ENCODE measurements at places on chromosomes 4 and X.

- H3K27me3 ChIP-seq: peaks cover 10% of the 10 kb centered on the region
- no peak overlapping the region for H3K27ac ChIP-seq
- H3K4me1 ChIP-seq: peaks cover 2% of the 10 kb centered on the region
- DNase-seq: no peak
- H3K4me3 ChIP-seq: no peak overlapping the region
- no peaks in the 10 kb centered on the region for H3K36me3 ChIP-seq
Measured at GRCh38 chr4:38538517-38538916, 125.5 kb upstream of the KLF3 start.

DNA sequence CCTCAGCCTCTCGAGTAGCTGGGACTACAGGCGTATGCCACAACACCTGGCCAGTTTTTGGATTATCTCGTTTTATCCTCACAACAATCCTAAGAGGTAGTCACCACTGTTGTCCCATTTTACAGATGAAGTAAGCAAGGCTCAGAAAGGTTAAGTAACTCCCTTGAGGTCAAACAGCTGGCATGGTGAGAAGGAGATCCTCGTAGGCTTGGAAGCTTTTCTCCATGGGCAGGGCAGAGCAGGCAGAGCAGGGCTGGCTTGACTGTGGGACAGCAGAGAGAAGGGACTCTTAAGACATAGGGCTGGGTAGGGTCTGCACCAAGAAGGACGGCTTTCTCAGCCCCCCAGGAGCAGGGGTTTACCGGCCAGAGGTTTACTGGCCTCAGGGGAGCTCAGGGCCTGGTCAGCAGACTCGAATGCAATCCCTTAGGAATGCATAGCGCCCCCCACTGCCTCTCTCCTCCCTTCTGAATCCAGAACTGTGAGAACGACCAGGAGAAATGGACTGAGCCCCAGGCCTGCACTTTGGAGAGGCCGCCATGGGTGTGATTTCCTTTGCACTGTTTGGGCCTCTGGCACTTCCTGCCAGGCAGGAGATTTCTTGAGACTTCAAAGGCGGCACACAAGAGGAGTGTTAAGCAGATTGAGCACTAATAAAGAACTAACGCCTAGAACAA is 14.0 kb upstream of the CDKN2AIP start:
- peaks cover 2% of the 10 kb centered on the region for H3K4me1 ChIP-seq
- no peak overlapping the region for H3K27ac ChIP-seq
- no peaks in the 10 kb centered on the region for H3K36me3 ChIP-seq
- no peak overlapping the region for H3K4me3 ChIP-seq
- H3K27me3 ChIP-seq: peaks cover 13% of the 10 kb centered on the region

DNA sequence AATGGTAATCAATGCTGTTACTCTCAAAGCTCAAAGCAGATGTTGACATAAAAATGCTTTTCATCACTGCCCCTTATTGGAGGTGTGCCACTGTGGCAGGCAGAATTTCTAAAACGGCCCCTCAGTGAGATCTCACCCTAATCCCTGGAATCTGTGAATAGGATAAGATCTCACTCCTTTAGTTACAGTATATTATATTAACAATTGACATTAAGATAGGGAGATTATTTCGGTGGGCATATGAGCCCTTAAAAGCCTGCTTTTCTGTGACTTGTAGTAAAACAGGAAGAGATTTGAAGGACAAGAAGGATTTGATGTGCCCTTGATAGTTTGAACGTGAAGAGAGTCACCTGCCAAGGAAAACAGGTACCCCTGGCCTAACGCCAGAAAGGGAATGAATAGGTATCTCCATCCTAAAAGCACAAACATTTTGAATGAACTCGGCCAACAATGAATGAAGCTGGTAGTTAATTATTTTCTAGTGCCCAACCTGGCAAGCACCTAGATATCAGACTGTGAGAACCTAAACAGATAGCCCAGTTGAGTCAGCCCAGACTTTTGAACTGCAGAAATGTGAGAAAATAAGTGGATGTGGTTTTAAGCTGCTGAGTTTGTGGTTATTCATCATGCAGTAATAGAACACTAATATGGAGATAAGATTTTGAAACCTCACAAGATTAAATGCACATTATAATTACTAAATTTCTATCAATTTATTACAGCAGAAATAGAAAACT is 881.6 kb downstream of the PCDH18 start:
- DNase-seq: no peak
- H3K27me3 ChIP-seq: no peaks in the 10 kb centered on the region
- H3K27ac ChIP-seq: no peak overlapping the region
- no peak overlapping the region for H3K4me3 ChIP-seq
- no peaks in the 10 kb centered on the region for H3K36me3 ChIP-seq
- no peaks in the 10 kb centered on the region for H3K4me1 ChIP-seq

GRCh38 chrX:131985526-131986049 is 37.5 kb upstream of the STK26 start:
- no peaks in the 10 kb centered on the region for H3K27me3 ChIP-seq
- DNase-seq: no peak
- H3K4me3 ChIP-seq: peak overlapping the region; percentile 42
- peak overlapping the region; percentile 97 for H3K27ac ChIP-seq
- peaks cover 23% of the 10 kb centered on the region for H3K4me1 ChIP-seq
- H3K36me3 ChIP-seq: peaks cover 2% of the 10 kb centered on the region

DNA sequence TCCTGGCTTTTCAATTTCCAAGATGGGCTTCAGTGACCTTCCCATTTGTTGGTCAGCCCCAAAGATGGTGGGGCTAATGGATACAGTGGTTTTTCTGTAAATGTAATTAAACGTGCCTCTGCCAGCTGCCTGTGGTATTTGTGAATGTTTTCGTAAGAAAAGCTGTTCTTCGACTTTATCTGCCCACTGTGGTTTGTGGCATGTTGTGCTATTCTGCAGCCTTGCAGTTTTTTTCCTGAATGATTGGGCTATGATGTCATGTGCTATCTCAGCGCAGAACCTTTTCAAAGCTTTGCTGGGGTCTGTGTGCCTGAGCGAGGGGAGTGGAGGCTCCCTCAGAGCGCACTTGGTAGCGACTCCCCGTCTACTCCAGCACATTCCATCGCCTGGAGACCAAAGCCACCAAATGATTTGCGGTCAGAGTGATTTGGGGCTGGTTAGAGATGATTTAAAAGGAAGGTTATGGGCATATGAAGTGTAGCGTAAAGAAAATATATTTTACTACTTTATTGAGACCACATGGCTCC is 137.5 kb downstream of the PALLD start:
- H3K36me3 ChIP-seq: no peaks in the 10 kb centered on the region
- H3K27ac ChIP-seq: no peak overlapping the region
- no peak overlapping the region for H3K4me3 ChIP-seq

DNA sequence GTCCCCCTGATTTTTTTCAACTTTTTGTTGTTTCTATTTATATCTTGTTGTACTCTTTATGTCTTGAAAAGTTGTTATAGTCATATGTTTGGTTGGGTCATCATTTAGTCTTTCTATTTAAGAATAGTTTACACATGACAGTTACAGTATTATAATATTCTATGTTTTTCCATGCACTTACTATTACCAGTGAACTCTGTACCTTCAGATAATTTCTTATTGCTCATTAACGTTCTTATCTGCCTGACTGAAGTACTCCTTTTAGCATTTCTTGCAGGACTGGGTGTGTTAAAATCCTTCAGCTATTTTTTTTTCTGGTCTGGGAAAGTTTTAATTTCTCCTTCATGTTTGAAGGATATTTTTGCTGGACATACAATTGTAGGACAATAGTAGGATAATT is 157.7 kb upstream of the DIPK2B start:
- H3K27me3 ChIP-seq: peaks cover 5% of the 10 kb centered on the region
- H3K27ac ChIP-seq: no peak overlapping the region
- H3K4me3 ChIP-seq: no peak overlapping the region
- no peak for DNase-seq
- H3K36me3 ChIP-seq: no peaks in the 10 kb centered on the region
